ENCODE measurements at places on chromosomes 4 and X. TPM values are rescaled to one million over a fixed set of nuclear protein-coding genes. Genes with fewer than 3 reads are reported as not detected.
A peak's percentile ranks its signal among the peaks of the same experiment; 100 is the strongest.

DNA sequence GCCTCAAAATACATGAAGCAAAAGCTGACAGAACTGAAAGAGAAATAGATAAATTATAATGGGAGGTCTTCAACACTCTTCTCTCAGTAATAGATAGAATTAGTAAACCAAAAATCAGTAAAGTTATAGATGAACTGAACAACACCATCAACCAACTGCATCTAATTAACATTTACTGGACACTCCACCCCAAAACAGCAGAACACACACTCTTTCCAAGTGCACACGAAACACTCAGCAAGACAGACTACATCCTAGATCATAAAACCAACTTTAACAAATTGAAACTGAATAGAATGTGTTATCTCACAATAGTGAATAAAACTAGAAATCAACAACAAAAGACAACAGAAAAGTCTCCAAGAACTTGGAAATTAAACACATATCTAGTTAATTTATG is 25.1 kb upstream of the TCEAL4 start:
- no peak for DNase-seq

GRCh38 chr4:173936861-173937260 is 346.6 kb downstream of the FBXO8 start:
- no peak for DNase-seq

Gene ETNPPL
- total RNA-seq = not detected

- DNase-seq = peak; percentile 84
Observed at GRCh38 chrX:39859991-39860861, 237.5 kb downstream of the BCOR start.

DNA sequence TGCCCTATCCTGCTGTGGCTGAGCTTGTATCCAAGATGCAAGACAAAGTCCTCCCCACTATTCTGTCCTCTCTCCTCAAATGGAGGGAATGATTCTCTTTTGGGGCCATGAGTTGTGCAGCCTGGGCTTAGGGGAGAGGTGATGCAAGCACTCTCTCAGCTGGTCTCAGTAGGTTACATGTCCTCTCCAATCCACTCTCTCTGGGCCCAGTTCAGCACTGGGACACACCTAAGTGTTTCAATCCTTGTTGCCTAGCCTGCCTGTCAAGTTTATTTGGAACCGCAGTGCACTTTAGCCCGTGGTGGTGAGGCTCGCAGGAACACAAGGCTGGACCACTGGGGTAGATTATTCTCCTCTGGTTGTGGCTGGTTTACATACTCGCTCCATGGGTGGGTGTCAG is 23.8 kb upstream of the TMPRSS11D start:
- DNase-seq = no peak

Gene DGKK
- not detected for total RNA-seq

Gene FRMPD3
- not detected for total RNA-seq

Gene EPHA5
- total RNA-seq = not detected

- no peak for DNase-seq
Observed at GRCh38 chr4:155578219-155578618, 88.4 kb upstream of the GUCY1A1 start.

GRCh38 chrX:68732906-68733493 is 85.5 kb downstream of the STARD8 start:
- DNase-seq = peak; percentile 55

Gene ADH5
- 115 TPM for total RNA-seq

- DNase-seq = no peak
Observed at GRCh38 chr4:7742807-7743280, 196.8 kb downstream of the AFAP1 start.

Gene CLDN22
- total RNA-seq = not detected

Gene FUNDC1
- total RNA-seq = 15.3 TPM

GRCh38 chrX:68115371-68115770 is 317.9 kb downstream of the OPHN1 start:
- no peak for DNase-seq

Gene ASB5
- not detected for total RNA-seq

Gene CT45A1
- total RNA-seq = not detected

- peak; percentile 42 for DNase-seq
Observed at GRCh38 chrX:11558972-11559371, 106.7 kb downstream of the ARHGAP6 start.

Gene GABRA4
- total RNA-seq = not detected

DNA sequence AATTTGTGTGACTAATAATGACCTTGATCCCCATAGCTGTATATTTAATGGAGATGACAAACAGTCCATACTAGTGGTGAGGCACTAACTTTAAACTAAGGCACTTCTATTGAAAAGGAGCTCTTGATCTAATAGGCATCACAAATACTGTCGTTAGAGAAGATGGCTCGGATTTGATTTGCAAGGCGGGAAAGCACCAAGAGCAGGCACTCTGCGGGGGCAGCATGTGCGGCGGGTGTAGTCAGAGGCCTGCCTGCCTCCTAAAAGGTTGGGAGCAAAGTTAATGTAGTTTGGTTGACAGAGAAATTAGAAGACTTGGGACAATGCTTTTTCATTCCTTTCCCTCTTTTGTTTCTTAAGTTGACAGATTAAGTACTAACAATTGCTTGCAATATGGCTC is 278.8 kb downstream of the CFAP299 start:
- no peak for DNase-seq

GRCh38 chr4:56544573-56545131 is 39.1 kb downstream of the ARL9 start:
- peak; percentile 87 for DNase-seq

Gene LUZP4
- total RNA-seq = not detected

Gene FRMD7
- not detected for total RNA-seq

Gene TRIM61
- total RNA-seq = 4.1 TPM
